ENCODE measurements at places on chromosomes 5 and 9.

DNA sequence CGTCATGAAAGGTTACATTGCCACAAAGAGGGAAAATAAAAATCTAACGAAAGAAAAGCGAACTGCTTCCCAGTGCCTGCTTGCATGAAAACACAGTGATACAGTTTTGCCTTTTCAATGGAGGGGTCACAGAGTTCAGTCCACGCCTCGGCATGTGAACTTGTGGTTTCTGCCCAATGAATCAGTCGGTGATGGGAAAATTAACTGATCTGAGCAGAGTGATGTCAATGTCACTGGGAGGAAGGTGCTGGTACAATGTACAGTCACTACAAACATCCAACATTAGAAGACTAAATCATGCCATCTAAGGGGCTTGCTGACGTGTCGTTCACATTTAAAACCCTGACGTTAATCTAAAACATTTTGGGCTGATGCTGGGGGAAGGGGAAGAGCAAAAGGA is 151.8 kb upstream of the MSX2 start:
- DNase-seq = no peak

DNA sequence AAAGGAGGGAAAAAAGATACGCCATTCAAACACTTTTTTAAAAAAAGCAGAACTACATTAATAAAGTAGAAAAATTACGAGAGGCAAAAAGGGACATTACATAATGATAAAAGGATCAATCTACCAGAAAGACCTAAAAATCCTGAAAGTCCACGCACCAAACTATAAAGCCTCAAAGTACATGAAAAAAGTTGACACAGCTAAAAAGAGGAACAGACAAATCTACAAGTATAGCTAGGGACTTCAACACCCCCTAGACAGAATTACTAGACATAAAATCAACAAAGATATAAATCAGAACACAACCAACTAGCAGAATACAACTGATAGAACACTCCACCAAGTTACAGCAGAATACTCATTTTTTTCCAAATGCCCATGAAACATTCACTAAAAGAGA is 11.1 kb downstream of the CAMSAP1 start:
- no peak for DNase-seq

DNA sequence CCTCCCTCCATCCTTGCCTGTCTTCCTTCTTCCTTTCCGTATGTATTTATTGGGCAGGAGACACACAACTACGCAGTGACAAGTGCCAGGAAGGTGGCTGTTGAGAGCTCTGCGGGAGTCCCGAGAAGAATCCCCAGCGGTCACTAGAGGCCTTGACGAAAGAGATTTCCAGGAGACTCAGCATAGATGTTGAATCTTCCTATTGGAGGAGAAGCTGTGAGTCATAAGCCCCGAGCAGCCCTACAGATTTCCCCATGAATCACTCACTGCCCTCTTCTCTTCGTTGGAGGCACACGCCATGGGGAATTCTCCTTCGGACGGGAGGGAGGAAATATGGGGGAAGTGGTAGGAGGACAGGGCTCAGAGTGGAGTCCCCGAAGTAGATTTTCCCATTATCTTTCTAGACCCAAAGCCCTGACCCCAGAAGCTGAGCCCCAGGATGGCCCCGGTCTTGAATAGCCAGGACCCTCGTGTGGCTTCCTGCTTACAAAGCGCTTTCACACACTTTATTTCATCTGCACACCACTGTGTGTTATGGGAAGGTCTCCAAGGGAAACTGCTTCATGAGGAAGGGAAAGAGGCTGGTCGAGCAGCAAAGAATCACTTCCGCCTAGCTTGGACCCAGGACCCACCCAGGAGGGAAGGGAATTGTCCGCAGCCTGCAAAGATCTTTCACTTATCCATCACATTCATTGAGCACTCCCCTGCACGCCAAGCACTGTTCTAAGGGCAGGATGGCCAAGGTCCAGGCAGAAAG is 12.7 kb downstream of the DUSP1 start:
- DNase-seq = no peak

DNA sequence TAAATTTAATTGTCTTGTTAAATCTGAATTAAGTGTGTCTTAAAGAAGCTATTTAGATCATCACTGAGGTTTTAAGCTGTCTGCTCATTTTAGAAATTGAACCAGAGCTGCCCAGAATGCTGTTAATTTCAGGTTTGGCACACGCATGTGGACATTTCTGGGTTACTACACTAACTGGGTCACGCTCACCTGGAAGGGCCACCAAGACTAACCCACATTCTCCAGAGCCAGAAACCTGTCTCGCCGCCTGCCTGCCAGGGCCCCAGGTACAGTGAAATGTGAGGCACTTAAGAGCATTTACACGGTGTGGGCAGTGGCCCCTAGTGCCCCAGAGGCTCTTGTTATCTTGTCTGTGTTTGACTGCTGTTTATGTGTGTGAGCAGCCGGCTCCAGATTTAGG is 46.6 kb downstream of the ATP10B start:
- DNase-seq = no peak

DNA sequence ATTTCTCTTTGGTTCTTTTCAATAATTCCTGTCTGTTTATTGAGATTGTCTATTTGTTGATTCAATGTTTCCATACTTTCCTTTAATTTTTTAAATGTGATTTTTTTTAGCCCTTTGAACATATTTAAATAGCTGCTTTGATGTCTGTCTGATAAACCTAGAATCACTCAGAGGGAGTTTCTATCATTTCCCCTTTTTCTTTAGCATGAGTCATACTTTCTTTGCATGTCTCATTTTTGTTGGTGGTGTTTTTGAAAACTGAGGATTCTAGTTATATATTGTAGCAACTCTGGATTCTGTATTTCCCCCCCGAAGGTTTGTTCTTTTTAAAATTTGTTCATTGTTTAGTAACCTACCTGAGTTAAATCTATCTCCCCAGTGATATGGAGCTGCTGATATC is 24.2 kb upstream of the ZNF618 start:
- DNase-seq = no peak

GRCh38 chr9:99158629-99159028 is 53.7 kb downstream of the TGFBR1 start:
- no peak for DNase-seq

GRCh38 chr9:133477992-133478850 is 678 bp downstream of the SLC2A6 start:
- no peak for DNase-seq

- DNase-seq = no peak
Measured at GRCh38 chr5:119353686-119354366, 2.0 kb upstream of the TNFAIP8 start.

DNA sequence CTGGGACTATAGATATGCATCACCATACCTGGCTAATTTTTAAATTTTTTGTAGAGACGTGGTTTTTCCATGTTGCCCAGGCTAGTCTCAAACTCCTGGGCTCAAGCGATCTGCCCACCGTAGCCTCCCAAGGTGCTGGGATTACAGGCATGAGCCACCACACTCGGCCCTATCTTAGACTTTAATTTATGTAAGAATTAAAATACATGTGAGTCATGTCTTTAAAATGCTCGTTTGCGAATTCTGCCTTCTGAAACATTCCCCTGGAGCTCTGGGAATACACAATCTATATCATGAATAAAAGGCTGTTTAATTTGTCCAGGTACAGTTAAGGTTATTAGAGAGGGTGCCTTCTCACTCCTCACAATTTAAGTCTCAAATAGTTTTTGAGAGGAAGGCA is 32.8 kb downstream of the RHOBTB3 start:
- DNase-seq = no peak

DNA sequence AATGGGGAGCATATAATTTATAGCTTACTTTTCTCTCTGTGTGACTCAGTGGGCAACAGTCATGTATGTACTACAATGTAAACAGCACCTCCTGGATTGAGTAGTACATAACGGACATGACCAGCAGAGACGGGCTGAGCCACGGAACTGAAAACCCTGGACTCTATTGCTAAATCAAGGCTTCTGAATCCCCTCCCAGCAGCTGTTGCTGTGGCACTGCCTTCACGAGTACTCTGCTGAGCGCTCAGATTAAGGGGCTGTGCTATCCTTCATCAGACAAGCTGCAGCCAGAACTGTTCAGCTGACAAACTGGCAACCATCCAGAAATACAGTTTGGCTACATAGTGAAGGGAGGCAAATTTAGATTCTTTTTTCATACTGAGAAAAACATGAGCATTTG is 131.3 kb upstream of the CCDC180 start:
- peak; percentile 56 for DNase-seq

DNA sequence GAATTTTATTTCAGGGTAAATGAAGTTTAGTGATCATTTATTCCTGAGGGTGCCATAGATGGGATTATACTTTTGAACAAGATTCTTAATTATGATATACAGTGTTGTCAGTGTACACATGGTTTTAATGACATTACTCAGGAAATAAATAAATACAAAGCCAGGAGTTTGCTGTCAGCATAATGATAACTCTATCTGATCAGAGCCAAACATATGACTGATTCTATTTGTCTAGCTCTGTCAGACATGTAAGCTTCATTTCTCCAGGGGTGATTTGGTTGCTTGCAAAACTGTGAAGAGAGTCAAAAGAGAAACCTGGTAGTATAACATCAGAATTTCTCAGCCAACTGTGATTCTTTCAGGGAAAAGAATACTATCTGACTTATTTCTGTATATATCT is 1425.8 kb upstream of the C9orf72 start:
- no peak for DNase-seq

DNA sequence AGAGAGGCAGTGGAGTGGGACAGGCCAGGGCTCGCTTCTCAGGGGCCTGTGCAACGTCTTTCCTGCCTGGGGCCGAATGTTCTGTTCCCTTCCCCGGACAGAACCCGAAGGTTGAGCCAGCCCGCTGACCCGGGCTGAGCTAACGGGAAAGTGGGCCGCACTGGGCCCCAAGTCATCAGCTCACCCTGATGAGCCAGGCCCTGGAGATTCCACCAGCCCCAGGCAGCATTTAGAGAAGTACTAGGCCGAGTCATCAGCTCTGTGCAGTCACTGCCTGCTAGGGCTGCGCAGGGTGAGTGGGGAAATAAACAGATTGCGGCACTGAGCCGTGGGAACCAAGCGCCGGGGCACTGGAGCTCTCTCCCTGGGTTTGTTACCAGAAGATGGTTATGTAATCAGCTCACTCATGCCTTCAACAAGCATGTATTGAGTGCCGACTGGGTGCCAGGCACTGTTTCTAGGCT is 29.1 kb upstream of the DUSP1 start:
- DNase-seq = no peak

DNA sequence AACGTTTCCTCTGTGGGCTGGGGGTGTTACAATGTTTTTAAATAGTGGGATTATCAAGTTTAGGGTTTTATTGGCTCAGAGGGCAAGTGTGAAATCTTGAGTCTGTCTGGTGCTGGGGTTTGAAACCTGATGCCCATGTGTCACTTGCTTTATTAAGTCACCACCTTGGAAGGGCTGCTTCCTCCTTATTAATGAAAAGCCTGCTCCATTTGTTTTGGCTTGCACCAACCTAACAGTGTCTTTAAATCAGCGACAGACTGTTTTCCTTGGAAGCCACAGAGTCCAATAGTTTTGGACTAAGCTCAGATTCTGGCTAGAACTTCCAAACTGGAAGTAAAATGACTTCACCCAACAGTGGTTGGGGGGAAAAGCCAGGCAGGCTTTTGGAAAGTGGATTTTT is 10.7 kb upstream of the PALM2AKAP2 start:
- DNase-seq = no peak

GRCh38 chr5:90480699-90481098 is 6.0 kb downstream of the POLR3G start:
- DNase-seq = no peak

DNA sequence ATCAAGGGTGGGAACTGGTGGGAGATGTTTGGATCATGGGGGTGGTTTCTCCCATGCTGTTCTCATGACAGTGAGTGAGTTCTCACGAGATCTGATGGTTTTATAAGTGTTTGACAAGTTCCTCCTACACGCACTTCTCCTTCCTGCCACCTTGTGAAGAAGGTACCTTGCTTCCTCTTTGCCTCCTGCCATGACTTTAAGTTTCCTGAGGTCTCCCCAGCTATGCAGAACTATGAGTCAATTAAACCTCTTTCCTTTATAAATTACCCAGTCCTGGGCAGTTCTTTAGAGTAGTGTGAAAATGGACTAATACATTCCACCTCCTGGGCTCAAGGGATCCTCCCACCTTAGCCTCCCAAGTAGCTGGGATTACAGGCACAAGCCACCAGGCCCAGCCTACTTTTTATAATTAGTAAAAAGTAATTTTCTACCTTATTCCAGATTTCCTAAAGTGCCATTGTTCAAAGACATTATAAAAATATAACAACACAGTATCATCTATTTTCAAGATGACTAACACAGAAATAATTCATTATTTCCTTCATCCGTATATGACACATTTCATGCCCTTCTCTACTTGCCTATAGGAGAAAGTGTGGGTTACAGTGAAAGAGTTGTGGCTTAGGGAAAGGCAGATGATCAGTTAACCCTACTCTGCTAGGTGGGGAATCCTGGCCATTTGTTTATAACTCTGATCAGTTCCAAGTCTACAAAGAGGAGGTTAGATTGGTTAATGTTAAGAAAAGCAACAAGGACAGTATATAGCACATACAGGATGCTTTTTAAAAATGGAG is 99.9 kb downstream of the TTC39B start:
- DNase-seq = no peak

DNA sequence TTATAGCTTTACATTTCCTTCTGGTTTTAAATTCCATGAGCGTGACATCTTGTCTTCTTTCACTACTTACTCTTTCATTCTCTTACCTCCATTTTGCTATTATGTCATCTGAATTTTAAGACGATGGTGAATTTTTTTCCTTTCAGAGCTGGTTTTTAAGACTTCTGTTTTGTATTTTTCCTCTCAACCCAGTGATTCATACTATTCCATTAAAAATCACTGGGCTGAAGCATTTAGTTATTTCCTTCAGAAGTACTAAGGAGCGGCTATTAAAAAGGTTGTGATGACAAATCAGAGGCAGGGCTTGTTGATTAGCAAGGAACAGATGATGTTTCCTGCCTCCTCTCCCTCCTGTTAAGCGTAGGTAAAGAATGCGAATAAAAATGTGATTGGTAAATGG is 16.5 kb downstream of the AGXT2 start:
- DNase-seq = no peak

GRCh38 chr9:18006591-18006990 is 427.7 kb downstream of the SH3GL2 start:
- no peak for DNase-seq

DNA sequence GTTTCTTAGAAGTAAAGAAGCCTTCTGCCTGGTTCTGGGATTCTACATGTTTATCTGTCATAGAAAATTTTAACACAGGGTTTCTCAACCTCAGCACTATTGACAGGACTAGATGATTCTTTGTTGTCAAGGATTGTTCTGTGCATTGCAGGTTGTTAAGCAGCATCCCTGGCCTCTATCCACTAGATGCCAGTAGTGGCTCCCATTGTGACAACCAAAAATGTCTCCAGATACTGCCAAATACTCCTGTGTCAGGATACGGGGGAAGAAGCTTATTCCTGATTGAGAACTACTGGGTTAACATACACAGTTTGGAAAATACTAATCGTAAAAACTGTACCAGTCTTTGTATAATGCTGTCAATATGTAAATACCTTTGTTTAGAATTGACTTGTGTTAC is 167.1 kb downstream of the NIPBL start:
- DNase-seq = peak; percentile 29

- DNase-seq = no peak
Measured at GRCh38 chr5:10635867-10636350, 72.0 kb downstream of the ANKRD33B start.

GRCh38 chr5:142512043-142513042 is 173.5 kb downstream of the FGF1 start:
- no peak for DNase-seq
